Naive thymus-derived CD8-positive, alpha-beta T cell (primary cell): ENCODE measurements at places on chromosomes 6 and 20. TPM values are rescaled to one million over a fixed set of nuclear protein-coding genes. Genes with fewer than 3 reads are reported as not detected.

- H3K4me3 ChIP-seq, result no peak overlapping the region
- H3K4me1 ChIP-seq, result no peaks in the 10 kb centered on the region
- H3K27ac ChIP-seq, result no peak overlapping the region
- peaks cover 5% of the 10 kb centered on the region for H3K27me3 ChIP-seq
Measured at GRCh38 chr6:168506460-168506859, 65.5 kb downstream of the SMOC2 start.

DNA sequence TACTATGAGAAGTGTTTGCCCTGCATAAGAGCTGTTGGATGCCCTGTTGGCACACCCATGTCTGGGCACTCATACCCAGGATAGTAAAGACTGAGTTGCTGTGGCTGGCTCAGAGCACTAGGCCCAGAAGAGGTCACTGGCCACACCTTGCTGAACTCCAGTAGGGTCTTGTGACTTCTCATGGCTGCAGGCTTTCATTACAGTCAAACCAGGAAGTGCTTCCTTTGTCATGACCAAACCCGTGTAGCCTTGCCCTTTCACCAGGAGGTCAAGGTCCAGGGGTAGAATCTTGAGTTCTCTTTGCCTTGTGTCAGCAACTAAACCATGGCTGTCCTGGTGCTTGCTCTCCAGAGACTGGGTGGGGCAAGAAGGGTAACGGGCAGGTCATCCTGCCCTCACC is 49.5 kb downstream of the CD164 start:
- H3K27me3 ChIP-seq, result no peaks in the 10 kb centered on the region
- H3K27ac ChIP-seq, result no peak overlapping the region
- H3K4me1 ChIP-seq, result peaks cover 7% of the 10 kb centered on the region

GRCh38 chr6:44006123-44006871 is 121.0 kb downstream of the MRPL14 start:
- no peaks in the 10 kb centered on the region for H3K36me3 ChIP-seq
- peaks cover 56% of the 10 kb centered on the region for H3K27me3 ChIP-seq
- DNase-seq, result no peak
- no peak overlapping the region for H3K4me3 ChIP-seq
- peaks cover 10% of the 10 kb centered on the region for H3K4me1 ChIP-seq
- H3K27ac ChIP-seq, result no peak overlapping the region

DNA sequence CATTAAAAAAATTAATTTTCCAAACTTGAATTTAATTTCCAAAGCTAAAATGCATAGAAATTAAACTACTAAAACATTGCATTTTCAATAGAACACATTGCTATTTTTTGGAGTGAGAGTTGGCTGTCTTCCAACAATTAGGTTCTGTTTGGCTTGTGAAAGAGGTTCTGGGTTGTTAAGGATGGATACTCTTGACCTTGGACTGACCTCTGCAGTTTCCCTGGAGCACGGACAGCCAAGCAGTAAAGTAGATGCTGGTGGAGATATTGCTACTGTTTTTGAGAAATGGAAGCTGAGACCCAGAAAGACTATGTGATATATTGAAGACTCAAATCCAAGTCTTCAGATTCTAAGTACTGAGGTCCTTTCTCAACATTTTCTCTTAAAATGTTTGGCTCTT is 95.9 kb upstream of the CHD6 start:
- peaks cover 16% of the 10 kb centered on the region for H3K27me3 ChIP-seq
- no peak overlapping the region for H3K4me3 ChIP-seq
- no peaks in the 10 kb centered on the region for H3K4me1 ChIP-seq
- H3K36me3 ChIP-seq, result no peaks in the 10 kb centered on the region
- no peak overlapping the region for H3K27ac ChIP-seq
- no peak for DNase-seq

DNA sequence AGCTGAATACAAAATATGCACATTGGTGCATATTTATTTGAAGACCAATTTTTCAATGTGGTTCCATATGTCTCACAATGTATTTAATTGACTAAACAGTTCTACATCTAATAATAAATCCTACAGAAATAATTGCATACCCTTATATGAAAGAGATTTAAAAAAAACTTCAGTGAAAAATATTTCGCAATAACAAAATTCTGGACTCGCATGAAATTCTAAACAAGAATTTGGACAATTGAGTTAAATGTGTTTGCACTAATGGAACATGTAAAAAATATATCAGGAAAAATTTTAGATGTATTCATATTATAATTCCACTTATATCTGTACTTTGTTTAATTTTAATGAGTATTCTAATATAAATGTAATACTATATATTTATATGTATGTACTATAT is 1003.1 kb downstream of the EYS start:
- H3K36me3 ChIP-seq, result no peaks in the 10 kb centered on the region
- H3K27me3 ChIP-seq, result no peaks in the 10 kb centered on the region
- no peak overlapping the region for H3K4me3 ChIP-seq

The OPRM1 gene
- total RNA-seq, result not detected

The MUCL3 gene
- not detected for total RNA-seq
